ENCODE measurements at places on chromosomes 7 and 10.

DNA sequence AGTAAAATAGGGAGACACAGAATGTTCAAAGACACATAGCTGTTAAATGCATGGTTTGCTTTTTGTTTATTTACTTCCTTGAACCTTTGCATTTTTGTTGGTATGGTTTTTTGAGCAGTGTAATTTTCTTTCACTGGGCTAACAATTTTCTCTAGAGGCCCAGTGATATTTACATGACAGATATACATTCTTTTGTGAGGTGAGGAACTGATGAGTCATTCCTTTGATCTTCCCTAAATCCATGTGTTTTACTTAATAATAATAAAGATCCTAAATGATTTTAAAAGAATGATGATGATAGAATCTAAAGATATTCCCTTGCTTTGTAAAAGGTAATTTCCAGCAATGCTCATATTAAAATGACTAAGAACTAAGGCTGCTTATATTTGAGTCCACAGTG lies 188.5 kb upstream of the ANK3 start:
- DNase-seq, result no peak

DNA sequence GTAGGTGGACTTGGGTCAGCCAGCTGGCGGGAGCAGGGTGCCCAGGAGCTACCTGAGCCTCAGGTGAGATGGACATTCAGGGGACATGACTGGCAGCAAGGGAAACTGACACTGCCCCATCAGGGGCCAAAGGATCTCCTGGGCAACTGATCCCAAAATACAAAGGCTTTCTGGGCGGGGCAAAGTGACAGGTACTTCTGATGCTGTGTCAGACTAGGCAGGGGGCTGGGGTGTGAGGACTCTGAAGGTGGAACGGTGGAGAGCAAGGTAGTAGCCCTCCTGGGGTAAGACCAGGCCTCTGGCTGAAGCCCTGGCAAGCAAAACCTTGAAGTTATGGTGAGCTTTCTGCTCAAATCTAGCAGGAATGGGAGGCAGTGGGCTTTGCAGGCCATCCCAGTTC lies 4.4 kb downstream of the OPN4 start:
- no peak for DNase-seq

- DNase-seq, result no peak
Measured at GRCh38 chr7:142584765-142585164, 164.5 kb upstream of the PRSS1 start.

GRCh38 chr7:79529214-79529880 lies 75.9 kb upstream of the MAGI2 start:
- DNase-seq, result no peak

GRCh38 chr7:17131060-17131345 lies 167.4 kb upstream of the AHR start:
- no peak for DNase-seq

DNA sequence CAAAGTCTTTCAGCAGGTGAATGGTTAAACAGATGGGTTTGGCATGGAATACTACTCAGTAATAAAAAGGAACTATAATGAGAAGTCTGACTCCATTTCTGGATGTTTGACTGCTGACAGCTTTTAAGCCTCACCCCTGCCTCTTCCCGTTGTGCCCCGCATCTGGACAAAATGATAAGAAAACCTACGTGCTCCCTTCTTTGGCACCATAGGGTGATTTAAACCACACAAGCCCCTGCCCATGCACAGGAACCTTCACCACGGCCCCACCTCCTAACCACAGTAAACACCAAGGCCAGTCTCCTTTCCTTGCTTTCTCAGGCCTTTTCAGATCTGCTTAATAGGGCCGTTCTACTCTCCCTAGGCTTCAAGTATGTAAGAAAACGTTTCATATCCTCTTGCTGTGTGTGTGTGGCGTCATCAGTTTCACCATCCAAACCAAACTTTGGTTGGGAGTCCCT lies 47.1 kb upstream of the UBN2 start:
- no peak for DNase-seq

DNA sequence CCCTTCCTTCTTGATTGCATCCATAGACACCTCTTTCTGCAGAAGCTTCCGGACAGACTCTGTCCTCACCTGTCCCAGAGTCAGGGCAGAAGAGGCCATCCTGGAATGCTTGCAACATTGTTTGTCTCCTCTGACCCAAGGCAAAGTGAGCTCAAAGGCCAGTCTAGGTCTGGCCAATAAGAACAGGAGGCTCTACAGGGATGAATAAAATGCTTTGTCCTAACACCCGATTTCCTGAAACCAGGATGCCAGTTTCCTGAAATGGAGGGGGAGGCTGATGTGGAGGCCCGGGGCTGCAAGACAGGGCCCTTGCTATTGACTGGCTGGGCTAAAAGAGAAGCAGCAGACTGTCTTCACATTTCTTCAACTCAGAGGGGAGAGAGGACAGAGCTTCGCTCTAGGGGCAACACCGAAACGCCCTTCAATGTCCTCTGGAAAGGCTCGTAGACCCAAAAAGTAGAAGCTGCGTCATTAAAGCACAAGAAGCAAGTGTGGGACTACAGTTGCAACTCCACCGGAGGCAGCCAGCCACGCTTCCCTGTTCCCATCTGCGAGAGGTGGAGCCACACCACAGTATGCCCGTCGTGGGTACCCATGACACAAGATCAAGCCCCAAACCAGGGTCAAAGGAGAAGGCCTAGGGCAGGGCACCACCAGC lies 29.1 kb upstream of the NDST2 start:
- DNase-seq, result no peak

DNA sequence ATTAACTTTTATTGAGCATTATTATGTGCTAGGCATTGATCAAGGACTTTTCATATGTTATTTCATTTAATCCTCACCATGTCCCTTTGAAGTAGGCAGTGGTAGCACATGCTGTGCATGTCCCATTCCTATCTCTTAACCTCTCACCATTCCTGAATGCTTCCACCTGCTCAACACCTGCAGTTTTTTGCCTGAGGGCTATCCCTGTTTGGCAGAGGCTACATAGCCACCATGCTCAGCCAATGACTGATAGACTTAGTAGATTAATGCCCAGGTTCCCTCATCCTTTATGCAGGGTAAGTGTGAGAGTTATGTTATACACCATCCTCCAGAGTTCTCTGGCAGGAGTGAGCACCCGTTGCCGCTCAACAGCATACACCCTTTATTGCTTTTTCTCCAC lies 387.8 kb downstream of the BBS9 start:
- no peak for DNase-seq
